Activated CD4-positive, alpha-beta T cell treated with anti-CD3 and anti-CD28 coated beads for 4 hours (primary cell): ENCODE measurements at places on chromosomes 6 and 20.

GRCh38 chr20:7996898-7997297 lies 22.7 kb downstream of the TMX4 start:
- DNase-seq: no peak

DNA sequence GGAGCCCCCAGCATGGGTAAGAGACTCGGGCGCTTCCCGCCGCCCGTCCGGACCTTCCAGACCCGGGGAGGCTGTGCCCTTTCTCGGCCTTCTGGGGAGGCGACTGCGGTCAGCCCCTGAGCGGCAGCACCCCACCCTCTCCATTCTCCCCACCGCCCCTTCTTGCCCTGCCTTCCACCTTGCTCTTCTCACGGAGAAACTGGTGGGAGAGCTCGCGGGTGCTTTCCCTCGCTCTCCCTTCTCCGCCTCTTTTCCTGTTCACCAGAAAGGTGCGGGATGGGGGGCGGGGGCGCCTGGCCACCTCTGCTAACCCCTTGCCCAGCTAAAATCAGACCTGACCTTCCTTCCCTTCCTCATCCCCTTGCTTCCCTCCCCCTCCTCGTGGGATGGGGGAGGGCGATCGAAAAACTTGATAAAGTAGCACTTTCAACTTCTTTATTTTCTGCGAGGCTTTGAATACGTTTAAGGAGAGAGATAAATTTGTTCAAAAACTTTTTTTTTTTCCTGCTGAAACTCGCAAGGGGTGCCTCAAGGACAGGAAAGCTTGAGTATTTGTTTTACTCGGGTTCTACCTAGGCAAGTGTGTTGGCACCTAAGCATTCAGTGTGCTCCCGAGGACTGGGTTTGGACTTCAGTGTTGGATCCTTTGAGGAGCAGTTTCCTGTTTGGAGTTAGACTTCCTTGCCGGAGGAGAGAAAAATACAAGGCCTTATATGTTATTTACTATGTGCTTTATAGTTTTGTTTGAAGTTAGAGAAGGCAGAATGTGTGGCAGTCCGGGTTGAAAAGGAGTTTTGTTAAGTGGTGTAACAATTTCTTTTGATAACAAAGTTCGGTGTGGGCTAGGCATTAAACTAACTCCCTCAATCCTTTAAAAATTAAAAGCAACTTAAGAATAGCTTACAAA lies 897 bp downstream of the CD2AP start:
- DNase-seq: no peak

- DNase-seq: no peak
These were observed 1.4 kb downstream of the TOP1 start for GRCh38 chr20:41030061-41030460.

- DNase-seq: no peak
These were observed 373.6 kb downstream of the CDH26 start for GRCh38 chr20:60331688-60332300.

GRCh38 chr20:18180815-18181214 lies 43.2 kb downstream of the KAT14 start:
- no peak for DNase-seq

DNA sequence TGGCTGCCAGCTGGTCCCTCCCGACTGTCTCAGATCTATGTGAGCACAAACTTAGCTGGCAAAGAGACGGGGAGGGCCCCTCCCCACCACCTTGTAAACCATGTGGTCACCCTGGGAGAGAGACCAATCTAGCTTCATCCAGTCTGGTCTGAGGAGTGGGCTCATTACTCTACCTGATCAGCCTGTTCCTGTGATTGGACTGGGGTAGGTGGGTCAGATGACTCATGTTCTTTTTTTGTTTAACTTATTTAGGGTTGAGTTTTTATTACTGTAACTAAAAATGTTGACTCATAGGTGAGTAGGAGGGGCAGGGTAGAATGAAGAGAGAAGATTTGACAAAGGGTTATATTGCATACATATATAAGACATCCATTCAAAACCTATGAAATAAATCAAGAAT lies 4.7 kb downstream of the GSTA4 start:
- DNase-seq: no peak

DNA sequence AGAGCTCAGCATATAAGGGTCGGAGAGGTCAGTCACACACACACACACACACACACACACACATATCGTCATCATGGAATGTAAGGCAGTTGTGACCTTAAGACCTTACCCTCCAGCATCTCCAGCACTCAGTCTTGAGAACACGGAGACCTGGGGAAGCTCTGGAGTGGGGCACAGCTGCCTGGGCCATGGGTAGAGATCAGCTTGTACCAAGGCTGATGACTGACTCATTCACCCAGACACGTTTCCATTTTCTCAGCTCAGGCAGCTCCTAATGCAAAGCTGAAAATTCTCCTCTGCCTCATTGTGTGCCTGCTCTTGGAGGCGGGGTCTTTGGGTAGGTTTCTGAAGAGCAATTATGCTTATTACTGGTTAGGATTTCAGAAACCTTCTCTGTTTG lies 38.3 kb upstream of the PDYN start:
- DNase-seq: no peak

DNA sequence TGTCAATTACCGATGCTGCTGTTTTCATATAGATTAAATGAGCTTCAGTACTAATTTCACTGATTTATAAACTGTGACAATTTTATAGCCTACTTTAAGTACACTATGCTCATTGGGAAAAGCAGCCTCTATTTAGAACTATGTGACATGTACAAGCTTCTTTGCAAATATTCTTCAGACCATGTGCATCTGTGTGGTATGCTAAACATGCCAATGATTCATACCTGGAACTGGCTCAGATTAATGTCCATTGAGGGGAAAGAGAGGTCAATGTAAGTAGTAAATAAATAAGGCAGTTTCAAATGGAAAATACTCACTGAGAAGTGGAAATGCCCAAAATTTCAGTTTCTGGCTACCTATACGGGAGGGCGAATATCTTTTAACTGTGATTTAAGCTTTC lies 777.7 kb downstream of the C6orf118 start:
- no peak for DNase-seq

GRCh38 chr20:4375881-4376280 lies 345.8 kb upstream of the PRND start:
- DNase-seq: no peak

DNA sequence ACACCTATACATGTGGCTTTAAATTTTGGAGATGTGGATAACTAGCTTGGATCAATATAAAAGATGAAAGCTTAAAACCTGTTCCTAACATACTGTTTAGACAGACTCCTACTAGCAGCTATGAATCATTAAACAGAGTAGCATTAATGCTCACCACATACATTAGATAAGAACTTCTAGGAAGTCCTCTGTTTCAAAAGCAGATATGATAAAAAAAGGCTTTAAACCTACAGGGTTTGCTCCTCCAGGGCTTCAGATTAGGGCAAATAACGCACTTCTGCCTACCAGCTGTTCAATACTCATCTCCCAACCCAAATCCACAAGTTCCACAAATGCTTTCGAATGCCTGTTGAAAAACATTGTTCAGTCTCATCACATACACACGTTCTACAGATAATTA lies 1.5 kb downstream of the REPS1 start:
- DNase-seq: no peak

GRCh38 chr20:36339646-36340592 lies 33.8 kb downstream of the DLGAP4 start:
- no peak for DNase-seq
